ENCODE measurements at places on chromosomes 11 and 22.
A peak's percentile ranks its signal among the peaks of the same experiment; 100 is the strongest.

- DNase-seq = peak; percentile 66
Observed at GRCh38 chr11:2928605-2929530, at the start of gene PHLDA2. Gene PHLDA2 (minus strand): TSS chr11:2929420. CDS start chr11:2929364, 56 bp downstream.

- DNase-seq = peak; percentile 35
Observed at GRCh38 chr22:42459287-42460063, 27.3 kb upstream of the NFAM1 start.

DNA sequence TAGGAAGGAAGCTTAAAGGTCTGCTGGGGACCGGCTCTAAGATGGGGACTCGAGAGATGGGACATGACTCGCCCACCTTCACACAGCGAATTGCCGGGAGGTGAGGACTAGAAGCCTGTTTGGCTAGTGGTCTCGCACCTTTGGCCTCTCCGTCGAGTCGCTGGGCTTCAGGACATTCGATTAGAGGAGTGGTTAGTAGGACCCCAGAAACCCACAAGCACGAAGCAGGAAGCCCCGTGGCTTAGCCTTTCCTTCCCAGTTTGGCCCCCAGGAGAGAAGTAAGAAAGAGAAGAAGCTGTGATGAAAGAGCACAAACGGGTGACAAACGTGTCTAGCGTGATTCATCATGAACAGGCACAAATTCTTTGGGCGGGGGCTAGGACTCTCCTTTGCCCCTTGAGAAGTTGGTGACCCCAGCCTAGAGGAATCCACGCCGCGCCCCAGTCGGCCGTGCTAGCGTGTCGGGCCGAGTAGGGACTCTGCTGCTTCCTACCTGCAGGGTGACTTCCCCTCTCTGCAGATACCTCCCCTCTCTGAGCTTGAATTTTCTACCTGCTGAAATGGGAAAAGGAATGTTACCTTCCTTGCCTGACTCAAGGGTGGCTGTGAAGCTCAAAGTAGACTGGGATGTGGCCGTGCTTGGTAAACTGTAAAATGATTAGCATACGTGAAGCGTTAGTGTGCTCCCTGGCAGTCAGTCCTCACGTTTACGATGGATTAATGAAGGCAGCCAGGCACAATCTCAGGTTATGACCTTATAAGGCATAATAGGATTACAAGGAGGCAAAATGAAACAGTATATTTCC, 1.1 kb upstream of the ADM start:
- no peak for DNase-seq

GRCh38 chr11:125375146-125375545, 120.9 kb downstream of the FEZ1 start:
- no peak for DNase-seq

GRCh38 chr11:123504401-123504800, 74.3 kb downstream of the GRAMD1B start:
- no peak for DNase-seq

GRCh38 chr11:58060535-58060934, 29.8 kb downstream of the OR6Q1 start:
- DNase-seq = no peak

DNA sequence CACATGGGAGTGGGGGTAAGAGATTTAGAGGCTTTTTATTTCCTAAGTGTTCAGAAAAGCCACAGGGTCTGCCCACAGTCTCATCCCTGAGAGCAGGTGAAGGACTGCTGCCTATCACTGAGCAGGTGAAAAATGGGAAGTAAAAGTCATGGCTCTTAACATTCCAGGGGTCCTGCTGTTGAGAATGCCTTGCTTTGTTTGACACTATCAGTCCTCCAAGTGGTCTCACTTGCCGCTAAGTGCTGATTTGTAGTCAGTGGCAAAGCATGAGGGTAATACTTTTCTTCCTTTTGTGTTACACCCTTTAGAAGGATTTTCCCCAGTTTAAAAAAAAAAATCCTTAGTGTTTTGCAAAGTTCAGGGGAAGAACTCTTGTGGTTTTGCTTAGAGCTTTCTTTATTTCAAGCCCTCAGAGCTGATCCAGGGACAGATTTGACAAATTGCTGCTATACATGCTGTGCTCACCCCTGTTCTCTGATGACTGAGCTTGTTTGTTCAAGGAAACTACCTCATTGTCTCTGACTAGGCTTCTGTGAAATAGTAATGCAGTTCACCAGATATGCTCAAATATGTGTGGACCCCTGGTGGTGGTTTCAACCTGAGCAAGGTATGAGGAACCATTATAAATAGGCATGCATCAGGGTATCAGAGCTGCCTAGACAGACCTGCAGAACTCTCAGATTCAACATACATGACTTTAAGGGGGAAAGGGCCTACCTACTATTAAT, 141.0 kb downstream of the ARHGAP42 start:
- DNase-seq = peak; percentile 24

DNA sequence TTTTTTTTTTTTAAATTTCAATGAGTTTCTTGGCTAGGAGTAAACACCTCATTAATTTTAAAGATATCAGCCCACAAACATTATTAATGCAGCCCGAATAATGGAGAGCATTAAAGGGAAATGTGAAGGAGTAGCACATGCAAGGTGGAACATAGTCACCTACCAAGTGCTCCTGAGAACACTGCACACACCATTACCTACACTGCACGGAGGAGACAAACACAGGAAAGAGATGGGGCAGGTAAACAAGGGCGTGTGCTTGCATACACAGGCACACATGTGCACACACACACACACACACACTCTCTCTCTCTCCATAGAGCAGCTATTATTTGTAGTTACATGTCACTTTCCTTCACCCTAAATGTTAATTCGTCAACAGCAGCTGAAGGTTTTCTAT, 30.2 kb downstream of the HTR3B start:
- DNase-seq = no peak

GRCh38 chr11:121421149-121421901, 30.8 kb upstream of the SORL1 start:
- no peak for DNase-seq
